ENCODE measurements at places on chromosomes 7 and 10.

DNA sequence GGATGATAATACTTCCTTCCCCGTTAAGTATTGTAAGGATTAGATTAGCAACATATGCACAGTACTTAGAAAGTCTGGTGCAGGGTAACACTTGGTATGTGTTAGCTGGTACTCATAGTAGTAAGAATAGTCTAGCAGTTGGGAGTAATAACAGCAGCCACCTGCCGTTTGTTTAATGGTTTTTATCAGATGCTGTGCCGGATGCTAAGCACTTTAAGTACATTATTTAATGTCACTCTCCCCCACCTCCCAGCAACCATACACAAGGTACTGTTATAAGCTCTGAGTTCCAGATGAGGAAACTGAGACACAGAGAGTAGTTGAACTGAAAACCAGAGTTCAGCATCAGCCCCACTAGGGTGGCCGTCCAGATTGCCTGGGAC, 60.1 kb downstream of the ZMIZ1 start:
- no peak for DNase-seq

DNA sequence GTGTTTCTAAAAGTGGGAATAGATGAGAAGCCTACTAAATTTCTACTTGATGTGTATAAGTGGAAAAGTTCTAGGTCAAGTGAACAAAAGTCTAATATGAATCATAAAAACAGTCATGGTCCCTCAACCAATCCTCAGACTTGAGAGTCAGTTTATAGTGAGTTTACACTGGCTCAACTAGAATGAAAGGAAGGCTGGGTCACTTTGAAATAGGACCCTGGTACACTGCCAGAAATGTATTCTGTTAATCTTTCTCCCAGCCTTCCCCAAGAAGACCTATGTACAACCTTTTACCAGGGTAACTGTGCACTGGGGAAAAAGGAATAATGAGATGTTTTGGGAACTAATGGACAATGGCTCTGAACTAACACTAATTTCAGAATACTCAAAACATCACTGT, 17.3 kb downstream of the ELMO1 start:
- DNase-seq, result no peak

DNA sequence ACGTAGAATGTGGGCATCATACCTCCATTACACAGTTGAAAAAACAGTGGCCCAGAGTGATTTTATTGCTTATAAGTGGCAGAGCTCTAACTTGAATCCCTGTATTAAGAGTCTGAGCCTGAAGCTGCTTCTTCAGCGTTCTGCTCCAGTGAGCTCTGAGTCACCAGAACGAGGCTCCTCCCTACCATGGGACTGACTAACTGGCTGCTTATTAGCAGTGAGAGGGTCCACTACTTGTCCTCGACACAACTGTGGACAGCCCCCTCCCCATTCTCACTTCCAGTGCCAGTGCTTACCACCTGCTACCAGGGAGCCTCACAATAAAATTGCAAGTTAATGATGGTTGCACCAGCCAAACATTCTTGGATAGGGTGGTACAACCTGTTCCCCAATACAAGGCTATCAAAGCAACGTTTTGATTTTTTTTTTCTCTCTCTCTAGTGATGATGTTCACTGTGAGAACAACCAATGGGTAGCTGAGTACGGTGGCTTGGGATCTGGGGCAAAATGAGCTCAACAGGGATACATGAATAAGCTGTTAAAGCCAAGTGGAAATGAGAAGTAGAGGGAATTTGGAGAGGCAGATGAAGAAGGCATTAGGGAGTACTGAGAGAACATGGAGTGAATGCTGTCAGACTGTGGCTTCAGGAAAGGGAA, 2.7 kb upstream of the NRG3 start:
- no peak for DNase-seq

DNA sequence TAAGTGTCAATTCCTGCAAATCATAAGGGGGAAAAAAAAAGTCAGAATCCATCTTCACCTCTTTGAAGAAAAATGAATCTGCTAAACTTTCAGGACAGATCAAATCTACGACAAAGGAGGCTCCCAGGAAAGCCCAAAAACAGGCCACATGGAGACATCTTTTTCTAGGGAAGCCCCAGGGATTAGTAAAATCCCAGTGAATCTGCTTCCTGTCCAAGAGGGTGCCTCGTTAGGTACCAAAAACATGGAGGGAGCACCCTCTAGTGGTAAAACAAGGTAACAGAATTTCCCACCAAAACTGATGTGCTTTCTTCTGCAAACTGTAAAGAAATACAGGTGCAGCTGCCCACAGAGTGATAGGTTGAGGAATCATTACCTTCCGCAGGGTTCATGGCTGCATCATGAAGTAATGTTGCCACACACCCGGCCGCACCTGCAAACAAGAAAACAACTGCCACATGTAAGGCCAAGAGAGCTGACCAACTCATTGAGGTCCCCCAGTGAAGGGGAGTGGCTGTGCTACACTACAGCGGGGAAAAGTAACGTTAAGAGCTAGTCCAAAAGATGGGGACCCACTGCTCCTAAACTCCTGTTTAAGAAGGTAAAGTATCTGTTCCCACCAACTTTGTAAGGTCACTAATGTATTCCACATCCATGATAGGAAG, 7.9 kb downstream of the SLC25A28 start:
- peak; percentile 76 for DNase-seq

DNA sequence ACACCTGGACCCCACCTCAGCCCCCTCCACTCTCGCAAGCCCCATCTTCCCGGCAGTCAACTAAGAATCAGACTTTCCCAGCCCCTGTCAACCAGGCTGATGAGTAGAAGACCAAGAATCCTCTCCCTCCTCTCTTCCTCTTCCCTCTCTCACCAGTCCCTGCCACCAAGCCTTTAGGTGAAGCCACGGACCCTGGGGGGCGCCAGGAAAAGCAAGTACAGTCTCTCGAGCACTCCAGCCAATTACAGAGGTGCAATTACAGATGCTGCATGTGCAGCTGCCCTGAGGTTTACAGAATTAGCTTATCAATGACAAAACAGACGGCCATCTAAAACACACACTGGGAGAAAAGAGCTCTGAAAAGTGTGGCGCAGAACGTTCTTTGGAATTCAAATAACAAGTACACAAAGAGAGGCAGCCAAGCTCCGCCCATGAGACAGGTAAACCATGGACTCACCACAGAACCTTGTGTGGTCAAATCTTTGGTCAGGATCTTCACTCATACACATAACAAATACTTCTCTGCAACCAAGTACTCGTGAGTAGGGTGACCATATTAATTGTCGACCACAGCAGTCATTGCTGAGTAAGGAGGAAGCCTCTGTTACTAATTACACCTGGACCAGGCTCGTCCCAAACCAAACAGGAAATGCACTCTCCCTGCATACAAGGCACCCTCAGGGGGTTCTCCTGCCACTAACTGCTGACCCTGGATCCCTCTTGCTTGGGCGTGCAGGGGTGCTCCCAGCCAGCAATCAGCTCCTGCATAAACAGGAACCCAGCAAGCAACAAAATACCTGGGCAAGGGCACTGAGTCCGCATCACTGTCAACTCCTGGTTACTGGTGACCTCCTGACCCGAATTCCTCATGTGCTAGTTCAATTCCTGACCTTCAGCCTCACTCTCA, 189.2 kb downstream of the FAM107B start:
- no peak for DNase-seq

- peak; percentile 84 for DNase-seq
Observed at GRCh38 chr7:30478349-30479201, at the start of gene NOD1. NOD1 (minus strand) TSS chr7:30478784; CDS start chr7:30456921, 21,863 bp downstream.

GRCh38 chr7:31059551-31059950, 7.4 kb downstream of the ADCYAP1R1 start:
- no peak for DNase-seq

DNA sequence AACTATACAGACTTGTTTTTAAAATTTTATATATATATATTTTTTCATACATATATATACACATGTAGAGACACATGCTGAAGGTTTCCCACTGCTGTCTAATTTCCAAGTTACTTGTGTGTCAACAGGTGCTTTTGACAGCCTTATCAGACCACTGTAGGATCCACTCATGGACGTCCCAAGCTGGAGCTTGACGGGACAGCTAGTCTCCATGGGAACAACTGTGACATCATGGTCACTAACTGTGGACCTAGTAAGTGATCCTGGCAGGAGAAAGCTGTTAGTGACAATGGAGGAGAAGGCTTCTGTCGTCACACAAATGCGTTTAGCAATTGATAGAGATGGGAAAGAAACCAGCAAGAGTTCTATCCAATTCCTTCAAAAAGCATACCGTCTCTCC, 60.2 kb upstream of the DDC start:
- DNase-seq, result no peak

- DNase-seq, result no peak
Observed at GRCh38 chr10:99937630-99938029, 72.1 kb downstream of the DNMBP start.

GRCh38 chr10:132488231-132488821, 49.3 kb upstream of the INPP5A start:
- no peak for DNase-seq

DNA sequence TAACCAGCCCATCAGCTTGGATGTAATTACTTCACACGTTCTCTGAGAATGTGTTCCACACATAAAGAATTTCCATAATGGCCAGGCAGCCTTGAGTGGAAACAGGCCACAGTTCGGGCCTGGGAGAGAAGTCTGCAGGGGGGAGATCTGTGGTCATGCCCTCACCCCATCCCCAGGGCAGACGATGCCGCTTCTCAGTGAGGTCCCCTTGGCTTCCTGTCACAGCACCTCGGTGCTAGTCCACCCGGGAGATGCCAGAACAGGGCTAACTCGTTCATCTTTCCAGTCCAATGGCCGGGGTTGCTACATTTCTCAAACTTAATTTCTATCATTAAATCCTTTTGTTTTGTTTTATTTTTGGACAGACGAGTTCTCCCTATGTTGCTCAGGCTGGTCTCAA, 624.1 kb downstream of the PTPRN2 start:
- no peak for DNase-seq

DNA sequence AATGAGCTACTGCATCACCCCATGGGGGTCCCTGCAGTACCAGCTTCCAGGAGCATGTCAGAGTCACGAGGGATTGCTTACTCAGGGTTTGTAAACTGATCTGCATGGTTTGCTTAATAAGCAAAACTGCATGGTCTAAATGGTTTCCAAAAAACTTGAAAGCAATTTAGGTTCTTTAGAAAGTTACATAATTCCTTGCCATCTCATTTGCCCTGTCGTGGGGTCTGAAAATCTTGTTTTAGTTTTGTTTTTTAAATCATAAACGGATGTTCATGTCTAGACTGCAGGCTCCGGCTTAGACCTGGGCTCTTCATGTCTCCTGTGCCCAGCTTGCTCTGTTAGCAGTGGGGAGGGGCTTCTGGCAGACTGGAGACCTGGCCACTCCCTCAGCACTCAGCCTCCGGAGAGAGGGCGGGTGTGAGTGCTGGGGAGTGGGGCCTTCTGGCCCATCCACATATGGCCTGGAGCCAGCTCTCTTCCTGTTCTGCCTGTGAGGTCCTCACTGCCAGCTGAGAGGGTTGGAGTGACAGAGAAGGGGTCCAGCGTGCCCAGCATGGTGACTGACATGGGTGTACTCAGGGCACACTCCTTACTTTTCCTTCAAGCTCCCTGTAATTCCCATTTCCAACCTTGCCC, 17.5 kb downstream of the PRF1 start:
- no peak for DNase-seq

GRCh38 chr7:20777377-20778062, 9.2 kb downstream of the SP8 start:
- DNase-seq, result no peak

- peak; percentile 76 for DNase-seq
Observed at GRCh38 chr7:76260171-76260703, 42.2 kb upstream of the HSPB1 start.

GRCh38 chr10:34576797-34577196, 238.3 kb downstream of the PARD3 start:
- DNase-seq, result no peak

DNA sequence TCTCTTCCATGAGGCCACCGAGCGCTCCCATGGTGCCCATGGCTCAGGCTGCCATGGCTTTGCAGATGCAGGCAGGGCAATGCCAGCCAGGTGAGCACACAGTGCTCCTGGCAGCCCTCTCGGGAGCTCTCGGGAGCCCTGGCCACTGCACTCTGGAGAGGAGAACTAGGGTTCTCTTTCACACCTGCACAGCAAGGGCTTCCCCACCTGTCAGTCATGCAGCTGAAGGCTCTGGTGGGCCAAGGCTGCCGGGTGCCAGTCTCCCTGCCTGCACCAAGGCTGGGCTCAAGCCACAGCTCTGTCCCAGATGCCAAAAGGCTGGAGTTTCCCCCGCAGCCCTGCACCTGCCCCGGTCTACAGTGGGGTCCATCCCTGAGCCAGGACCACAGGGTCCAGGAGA, 32.6 kb downstream of the NUDT1 start:
- DNase-seq, result no peak

DNA sequence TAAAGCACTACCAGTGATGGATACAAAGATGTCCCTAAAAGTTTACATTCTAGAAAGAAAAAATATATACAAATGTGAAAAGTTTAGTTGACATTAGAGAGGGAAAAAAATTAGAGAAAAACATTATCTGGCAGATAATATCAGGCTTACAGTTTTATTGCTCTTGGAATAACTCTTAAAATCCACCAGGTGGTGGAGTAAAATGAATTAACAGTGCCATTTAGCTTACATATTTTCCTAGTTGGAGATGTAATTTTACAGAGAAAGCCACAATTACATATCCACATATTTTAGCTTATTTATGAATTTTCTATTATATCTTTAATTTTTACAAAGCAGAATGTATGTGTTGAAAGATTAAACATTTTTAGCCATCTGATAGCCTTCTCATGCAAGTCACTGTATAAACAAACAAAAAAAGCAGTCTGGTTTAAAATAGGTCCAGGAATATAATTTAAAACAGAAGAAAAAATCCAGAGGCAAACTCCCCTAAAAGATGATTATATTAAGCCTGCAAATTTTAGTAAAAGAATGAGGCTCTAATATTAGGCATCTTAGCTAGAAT, 6.5 kb downstream of the CABCOCO1 start:
- no peak for DNase-seq

DNA sequence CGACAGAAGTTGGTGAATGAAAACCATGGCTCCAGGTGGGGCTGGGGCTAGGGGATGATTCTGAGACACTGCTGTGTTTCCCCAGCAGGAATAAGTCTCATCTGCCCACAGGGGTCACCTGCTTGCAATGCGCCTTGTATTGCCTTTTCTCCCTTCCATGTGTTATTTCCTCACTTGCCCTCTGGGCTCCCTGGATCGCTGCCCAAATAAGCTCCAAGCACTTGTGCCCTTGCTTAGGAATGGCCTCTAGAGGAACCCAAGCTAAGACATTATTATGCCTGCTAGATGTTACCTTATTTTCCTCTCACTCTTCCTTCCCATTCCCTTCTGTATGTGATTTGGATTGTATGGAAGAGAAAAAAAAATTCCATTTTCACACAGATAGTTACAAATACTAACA, 24.8 kb upstream of the PLPP4 start:
- no peak for DNase-seq

All from erythroblast (primary cell).